Activated naive CD4-positive, alpha-beta T cell treated with anti-CD3 and anti-CD28 coated beads for 36 hours (primary cell): ENCODE measurements at places on chromosomes 5 and 9. TPM values are rescaled to one million over a fixed set of nuclear protein-coding genes. Genes with fewer than 3 reads are reported as not detected.

GRCh38 chr9:97615439-97616072, 17.6 kb downstream of the TSTD2 start:
- H3K36me3 ChIP-seq, result peaks cover 10% of the 10 kb centered on the region
- peaks cover 15% of the 10 kb centered on the region for H3K4me1 ChIP-seq
- no peak overlapping the region for H3K4me3 ChIP-seq
- no peaks in the 10 kb centered on the region for H3K27me3 ChIP-seq
- no peak overlapping the region for H3K27ac ChIP-seq
- peak; percentile 79 for DNase-seq

- DNase-seq, result no peak
- H3K27ac ChIP-seq, result no peak overlapping the region
- no peak overlapping the region for H3K4me3 ChIP-seq
- H3K27me3 ChIP-seq, result no peaks in the 10 kb centered on the region
- peaks cover 8% of the 10 kb centered on the region for H3K36me3 ChIP-seq
Measured at GRCh38 chr9:94758880-94759279, 32.4 kb downstream of the AOPEP start.

GRCh38 chr5:158200619-158201018, 341.7 kb upstream of the CLINT1 start:
- H3K27ac ChIP-seq, result no peak overlapping the region
- DNase-seq, result no peak
- H3K27me3 ChIP-seq, result no peaks in the 10 kb centered on the region

- H3K27me3 ChIP-seq, result peaks cover 31% of the 10 kb centered on the region
- peaks cover 20% of the 10 kb centered on the region for H3K4me1 ChIP-seq
- no peaks in the 10 kb centered on the region for H3K36me3 ChIP-seq
- H3K27ac ChIP-seq, result no peak overlapping the region
Measured at GRCh38 chr5:132816083-132816482, 3.0 kb downstream of the SOWAHA start.

- H3K27ac ChIP-seq, result peak overlapping the region; percentile 97
- H3K4me1 ChIP-seq, result peaks cover 63% of the 10 kb centered on the region
- H3K27me3 ChIP-seq, result no peaks in the 10 kb centered on the region
Measured at GRCh38 chr5:175479125-175479881, 943 bp downstream of the SFXN1 start.

DNA sequence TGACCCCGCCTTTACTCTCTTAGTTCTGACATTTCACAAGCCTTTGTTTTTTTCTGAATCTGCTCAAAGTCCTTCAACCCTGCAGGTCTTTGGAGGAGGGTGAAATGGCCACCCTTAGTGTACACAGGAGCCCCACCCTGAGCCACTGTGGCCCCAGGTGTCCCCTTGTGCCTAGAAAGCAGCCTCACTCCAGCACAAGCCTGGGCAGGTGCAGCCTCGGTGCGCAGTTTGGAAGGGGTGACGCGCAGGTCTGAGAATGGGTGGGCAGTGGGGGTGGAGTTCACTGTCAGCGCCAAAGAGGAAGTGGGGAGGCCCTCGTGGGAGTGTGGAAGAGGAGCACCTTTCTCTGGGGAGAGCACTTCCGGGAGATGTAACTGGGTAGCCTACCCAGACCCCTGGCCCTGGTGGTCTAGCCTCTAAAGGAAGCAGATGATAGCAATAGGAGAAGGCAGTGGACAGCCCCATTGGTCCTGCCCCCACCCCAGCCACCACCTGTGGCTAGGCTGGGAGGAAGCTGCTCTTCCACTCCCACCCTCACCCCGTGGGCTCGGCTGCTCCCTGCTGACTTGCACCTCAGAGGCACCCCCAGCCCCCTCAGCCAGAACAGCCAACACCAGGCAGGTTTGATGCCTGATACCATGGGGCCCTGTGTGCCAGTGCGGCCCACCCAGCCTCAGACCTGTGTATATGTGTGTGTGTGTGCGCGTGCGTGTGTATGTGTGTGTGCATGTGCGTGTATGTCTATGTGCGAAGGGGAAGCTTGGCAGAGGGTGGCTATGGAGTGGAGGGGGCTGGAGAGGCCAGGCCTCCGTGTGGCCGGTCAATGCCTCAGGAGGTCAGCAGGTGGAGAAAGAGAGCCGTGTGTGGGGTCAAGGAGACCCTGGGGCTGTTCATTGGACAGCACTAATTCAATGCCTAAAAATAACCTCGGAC, 16.8 kb upstream of the DAB2IP start:
- no peak for DNase-seq
- H3K27ac ChIP-seq, result no peak overlapping the region
- no peaks in the 10 kb centered on the region for H3K36me3 ChIP-seq

GRCh38 chr5:139178935-139179334, 19.2 kb downstream of the SIL1 start:
- no peak for DNase-seq

- H3K4me1 ChIP-seq, result peaks cover 18% of the 10 kb centered on the region
- H3K36me3 ChIP-seq, result no peaks in the 10 kb centered on the region
- no peak for DNase-seq
- no peak overlapping the region for H3K4me3 ChIP-seq
Measured at GRCh38 chr5:1666221-1666620, 133.4 kb downstream of the MRPL36 start.

DNA sequence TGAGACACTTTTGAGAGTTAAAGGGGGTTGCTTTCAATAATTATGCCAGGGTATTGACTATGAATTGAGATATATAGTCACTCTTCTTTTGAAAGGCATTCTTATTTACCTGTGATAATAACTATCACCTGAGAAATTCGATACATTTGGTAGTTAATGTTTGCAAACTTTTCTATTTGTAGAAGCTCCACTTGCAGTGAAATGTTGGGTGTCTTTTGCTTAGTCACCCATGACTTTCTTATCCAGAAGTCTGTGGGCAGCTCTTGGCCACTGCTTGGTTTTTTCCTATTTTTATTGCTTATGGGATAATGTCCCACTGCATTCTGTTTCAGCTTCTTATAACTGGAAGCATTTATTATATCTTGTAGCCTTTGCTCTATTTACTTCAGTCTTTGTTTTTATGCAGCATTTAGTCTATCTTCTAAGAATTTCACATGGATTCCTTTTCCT, 3.9 kb downstream of the MACIR start:
- DNase-seq, result no peak
- H3K27me3 ChIP-seq, result no peaks in the 10 kb centered on the region
- peaks cover 25% of the 10 kb centered on the region for H3K4me1 ChIP-seq

DNA sequence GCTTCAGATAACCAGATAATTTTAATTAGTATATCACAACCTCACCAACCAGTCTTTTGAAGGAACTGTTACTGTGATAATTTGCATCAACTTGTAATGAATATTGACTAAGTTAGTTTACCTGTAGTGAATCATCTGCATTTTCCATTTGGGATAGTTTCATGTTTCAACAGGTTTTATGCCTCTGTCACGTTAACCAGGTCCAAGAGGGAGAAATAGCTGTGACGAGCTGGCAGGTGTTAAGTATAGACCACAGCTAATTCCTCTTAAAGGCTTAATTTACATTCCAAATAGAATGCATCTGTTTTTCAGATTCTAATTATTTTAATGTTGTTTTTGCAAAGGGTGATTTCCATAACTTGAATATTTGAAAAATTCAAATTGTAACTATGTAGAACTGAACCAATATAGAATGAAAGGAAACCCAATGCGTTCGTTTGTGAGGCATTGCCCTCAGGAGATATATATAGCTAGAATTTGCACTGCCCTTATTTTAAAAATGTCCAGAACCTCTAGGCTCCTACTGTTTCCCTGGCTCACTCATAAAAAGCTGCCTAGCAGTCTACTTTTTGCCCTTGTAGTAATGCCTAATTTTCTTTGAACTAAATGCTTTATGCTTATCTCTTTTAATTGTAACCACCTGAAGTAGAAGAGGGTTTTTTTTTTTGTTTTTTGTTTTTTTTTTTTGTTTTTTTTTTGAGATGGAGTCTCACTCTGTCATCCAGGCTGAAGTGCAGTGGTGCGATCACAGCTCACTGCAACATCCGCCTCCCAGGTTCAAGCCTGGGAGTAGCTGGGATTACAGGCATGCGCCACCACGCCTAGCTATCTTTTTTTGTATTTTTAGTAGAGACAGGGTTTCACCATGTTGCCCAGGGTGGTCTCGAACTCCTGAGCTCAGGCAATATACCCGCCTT, 270.5 kb downstream of the SMARCA2 start:
- H3K36me3 ChIP-seq, result no peaks in the 10 kb centered on the region
- no peaks in the 10 kb centered on the region for H3K4me1 ChIP-seq
- DNase-seq, result no peak
- H3K27me3 ChIP-seq, result peaks cover 3% of the 10 kb centered on the region

DNA sequence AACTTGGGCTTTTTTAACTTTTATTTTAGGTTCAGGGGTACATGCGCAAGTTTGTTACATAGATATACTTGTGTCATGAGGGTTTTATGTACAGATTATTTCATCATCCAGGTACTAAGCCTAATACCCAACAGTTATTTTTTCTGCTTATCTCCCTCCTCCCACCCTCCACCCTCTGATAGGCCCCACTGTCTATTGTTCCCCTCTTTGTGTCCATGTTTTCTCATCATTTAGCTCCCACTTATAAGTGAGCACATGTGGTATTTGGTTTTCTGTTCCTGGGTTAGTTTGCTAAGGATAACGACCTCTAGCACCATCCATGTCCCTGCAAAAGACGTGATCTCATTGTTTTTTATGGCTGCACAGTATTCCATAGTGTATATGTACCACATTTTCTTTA, 172.1 kb downstream of the SNCAIP start:
- H3K4me1 ChIP-seq, result no peaks in the 10 kb centered on the region
- H3K36me3 ChIP-seq, result no peaks in the 10 kb centered on the region
- no peak overlapping the region for H3K4me3 ChIP-seq
- no peak overlapping the region for H3K27ac ChIP-seq
- DNase-seq, result no peak

GRCh38 chr5:50727149-50727496, 60.7 kb downstream of the PARP8 start:
- peak; percentile 66 for DNase-seq
- H3K36me3 ChIP-seq, result peaks cover 3% of the 10 kb centered on the region
- H3K27ac ChIP-seq, result peak overlapping the region; percentile 75
- H3K4me3 ChIP-seq, result peak overlapping the region; percentile 19
- peaks cover 63% of the 10 kb centered on the region for H3K4me1 ChIP-seq

DNA sequence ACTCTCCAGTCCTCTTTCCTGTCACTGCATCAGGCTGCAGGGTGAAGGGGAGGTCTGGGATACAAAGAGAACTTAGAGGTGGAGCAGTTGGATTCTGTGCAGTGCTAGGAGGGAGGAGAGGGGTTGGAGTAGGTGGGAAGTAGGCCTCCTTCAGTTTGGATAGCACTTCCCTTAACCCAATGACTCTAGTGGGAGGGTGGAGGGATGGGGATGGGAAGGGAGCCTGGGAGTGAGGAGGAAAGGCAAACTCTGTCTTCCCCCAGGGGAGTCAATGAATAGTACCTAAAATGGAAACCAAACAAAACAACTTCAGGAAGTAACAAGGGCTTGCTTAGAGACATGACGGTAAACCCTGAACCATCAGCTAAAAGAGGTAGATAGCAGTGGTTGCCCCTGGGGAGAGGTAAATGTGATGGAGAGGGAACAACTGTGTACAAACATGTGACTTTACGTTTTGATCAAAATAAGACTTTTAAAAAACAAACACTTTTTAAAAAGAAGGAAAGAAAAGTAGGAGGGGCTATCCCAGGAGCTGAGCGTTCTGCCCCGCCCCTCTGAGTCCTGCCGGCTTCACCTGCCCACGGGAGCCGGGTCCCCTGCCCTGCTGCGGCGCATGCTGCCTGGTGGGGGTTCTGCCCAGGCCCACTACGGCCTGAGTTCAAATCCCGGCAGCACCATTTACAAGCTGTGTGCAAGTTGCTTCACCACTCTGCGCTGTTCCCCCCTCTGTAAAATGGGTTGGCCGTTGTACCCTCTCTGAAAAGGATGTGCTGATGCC, 30.9 kb downstream of the GSN start:
- H3K27ac ChIP-seq, result no peak overlapping the region
- H3K4me3 ChIP-seq, result peak overlapping the region; percentile 57
- H3K36me3 ChIP-seq, result no peaks in the 10 kb centered on the region
- H3K27me3 ChIP-seq, result peaks cover 13% of the 10 kb centered on the region
- DNase-seq, result no peak

GRCh38 chr5:16791036-16791705, 144.9 kb downstream of the MYO10 start:
- no peak overlapping the region for H3K4me3 ChIP-seq
- H3K27me3 ChIP-seq, result no peaks in the 10 kb centered on the region
- DNase-seq, result peak; percentile 26
- no peaks in the 10 kb centered on the region for H3K36me3 ChIP-seq

GRCh38 chr9:136502940-136503550, 20.2 kb upstream of the SEC16A start:
- H3K27ac ChIP-seq, result no peak overlapping the region
- H3K36me3 ChIP-seq, result peaks cover 12% of the 10 kb centered on the region
- H3K4me1 ChIP-seq, result no peaks in the 10 kb centered on the region
- no peak for DNase-seq

GRCh38 chr5:178435321-178436238, 154.6 kb downstream of the COL23A1 start:
- no peaks in the 10 kb centered on the region for H3K27me3 ChIP-seq
- H3K27ac ChIP-seq, result no peak overlapping the region
- H3K4me1 ChIP-seq, result no peaks in the 10 kb centered on the region
- DNase-seq, result no peak
- no peaks in the 10 kb centered on the region for H3K36me3 ChIP-seq
- H3K4me3 ChIP-seq, result no peak overlapping the region

The SAXO1 gene
- total RNA-seq, result not detected

The TPM2 gene
- 6.6 TPM for total RNA-seq

The TAF11L10 gene
- not detected for total RNA-seq

The CDH9 gene
- not detected for total RNA-seq

The EFNA5 gene
- total RNA-seq, result not detected

The ZFP2 gene
- total RNA-seq, result 0.17 TPM

The HMCN2 gene
- total RNA-seq, result not detected
